ENCODE measurements at places on chromosomes 13 and 19. TPM values are rescaled to one million over a fixed set of nuclear protein-coding genes. Genes with fewer than 3 reads are reported as not detected.

DNA sequence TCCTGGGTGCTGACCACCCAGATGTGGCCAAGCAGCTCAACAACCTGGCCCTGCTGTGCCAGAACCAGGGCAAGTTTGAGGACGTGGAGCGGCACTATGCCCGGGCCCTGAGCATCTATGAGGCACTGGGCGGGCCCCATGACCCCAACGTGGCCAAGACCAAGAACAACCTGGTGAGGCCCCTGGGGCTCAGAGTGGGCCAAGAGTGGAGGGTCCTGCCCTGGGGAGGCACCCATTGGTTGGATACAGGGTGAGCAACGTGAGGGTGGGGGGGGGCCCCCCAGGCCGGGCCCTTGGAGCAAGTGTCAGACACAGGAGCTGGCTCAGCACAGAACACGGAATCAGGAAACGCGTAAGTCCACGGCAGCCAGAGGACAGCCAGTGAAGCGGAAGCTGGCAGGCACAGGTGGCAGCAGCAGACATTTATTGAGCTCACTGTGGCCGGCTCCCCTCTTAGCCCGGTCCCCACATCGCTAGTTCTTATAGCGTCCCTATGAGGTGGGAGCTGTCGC, 8.9 kb downstream of the KLC3 start:
- no peak for DNase-seq

UHRF1 gene
- total RNA-seq, result 76.4 TPM

GIPC3 gene
- total RNA-seq, result 1.1 TPM

DNA sequence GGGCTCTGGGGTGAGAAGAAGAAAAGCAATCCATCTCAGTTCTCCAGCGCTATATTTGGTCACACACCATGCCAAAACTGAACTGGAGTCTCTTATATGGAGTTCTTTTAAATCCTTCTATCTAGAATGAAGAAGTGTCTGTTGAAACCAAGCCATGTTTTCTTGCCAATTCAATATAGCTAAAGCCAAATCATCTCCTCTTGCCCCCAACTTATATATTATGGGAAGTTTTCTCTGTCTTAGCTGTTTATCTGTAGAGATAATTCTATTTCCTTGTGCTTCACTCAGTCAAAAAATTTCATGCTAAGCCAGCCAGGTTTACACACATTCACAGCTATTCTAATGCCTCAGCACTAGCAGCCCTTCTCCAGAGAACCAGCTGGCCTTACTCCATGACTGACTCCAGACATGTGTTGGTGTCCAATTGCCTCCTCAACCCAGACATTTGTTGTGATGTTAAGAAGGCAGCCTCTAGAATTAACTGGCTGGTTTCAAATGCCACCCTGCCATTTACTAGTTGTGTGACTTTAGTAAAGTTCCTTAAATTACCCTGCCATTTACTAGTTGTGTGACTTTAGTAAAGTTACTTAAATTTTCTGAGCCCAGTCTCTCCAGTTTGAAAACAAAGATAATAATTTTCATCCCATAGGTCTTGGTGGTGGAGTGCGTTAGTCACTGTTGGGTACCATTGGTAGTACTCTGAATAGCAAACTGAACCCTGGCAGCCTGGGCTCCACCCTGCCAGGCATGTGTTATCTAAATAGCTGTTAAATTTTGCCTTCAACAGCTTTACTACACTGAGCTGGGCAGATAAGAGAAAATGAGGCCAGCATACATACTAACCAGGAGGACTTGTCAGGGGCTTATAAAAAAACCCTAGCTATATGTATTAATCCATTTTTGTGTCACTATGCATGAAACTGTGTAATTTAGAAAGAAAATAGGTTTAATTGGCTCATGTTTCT, 525.1 kb downstream of the LMO7 start:
- no peak for DNase-seq

- no peak for DNase-seq
Observed at GRCh38 chr19:45852983-45853382, 10.0 kb downstream of the SYMPK start.

All from activated T-cell treated with anti-CD3 and anti-CD28 coated beads, Interleukin-2, amount 50 U/mL, for 72 hours (primary cell).